ENCODE measurements at places on chromosomes 13 and 19. TPM values are rescaled to one million over a fixed set of nuclear protein-coding genes. Genes with fewer than 3 reads are reported as not detected.
A peak's percentile ranks its signal among the peaks of the same experiment; 100 is the strongest.

DNA sequence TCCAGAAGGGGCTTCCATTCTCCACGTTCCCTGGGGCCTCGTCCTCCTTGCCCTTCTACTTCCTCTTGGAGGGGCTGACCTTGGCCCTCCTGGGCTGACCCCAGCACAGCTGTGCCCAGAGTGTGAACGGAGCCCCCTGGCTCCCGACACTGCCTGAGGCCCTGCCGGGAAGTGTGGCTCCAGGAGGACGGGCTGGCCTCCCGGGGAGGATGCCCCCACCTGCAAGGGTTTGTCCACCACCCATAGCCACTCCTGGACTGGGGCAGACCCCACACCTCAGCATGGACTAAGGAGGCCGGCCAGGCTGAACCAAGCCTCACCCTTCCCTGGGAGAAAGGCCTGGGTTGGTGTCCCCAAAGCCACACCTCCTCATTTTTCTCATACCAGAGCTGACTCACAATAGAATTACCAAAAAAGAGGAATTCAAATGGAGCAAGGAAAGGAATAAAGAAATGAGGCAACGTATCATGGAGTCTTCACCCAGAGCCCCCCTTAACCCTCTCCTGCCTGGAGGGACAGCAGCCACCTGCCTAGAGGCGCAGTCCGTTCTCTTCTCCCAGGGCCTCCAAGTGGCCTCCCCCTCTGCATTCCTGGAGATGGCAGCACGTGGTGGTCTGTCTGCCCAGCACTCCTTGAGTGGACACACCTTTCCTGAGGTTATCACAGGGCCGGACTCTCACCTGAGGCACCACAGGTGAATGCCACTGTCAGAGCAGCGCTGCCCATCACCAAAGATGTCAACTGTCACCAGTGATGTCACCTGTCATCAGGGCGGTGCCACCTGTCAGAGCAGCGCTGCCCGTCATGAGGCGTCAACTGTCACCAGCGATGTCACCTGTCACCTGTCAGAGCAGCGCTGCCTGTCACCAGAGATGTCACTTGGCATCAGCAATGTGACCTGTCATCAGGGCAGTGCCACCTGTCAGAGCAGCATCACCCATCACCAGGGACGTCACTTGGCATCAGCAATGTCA is 3.1 kb upstream of the C13orf46 start:
- peaks cover 9% of the 10 kb centered on the region for H3K36me3 ChIP-seq
- DNase-seq, result no peak
- H3K4me1 ChIP-seq, result peaks cover 1% of the 10 kb centered on the region
- no peak overlapping the region for H3K4me3 ChIP-seq
- H3K27me3 ChIP-seq, result no peaks in the 10 kb centered on the region

Gene SMIM7
- total RNA-seq, result 63.6 TPM

GRCh38 chr13:30700364-30700763 is 35.0 kb upstream of the ALOX5AP start:
- no peak for DNase-seq
- H3K36me3 ChIP-seq, result no peaks in the 10 kb centered on the region
- H3K4me1 ChIP-seq, result peaks cover 24% of the 10 kb centered on the region
- H3K27me3 ChIP-seq, result peaks cover 37% of the 10 kb centered on the region
- no peak overlapping the region for H3K4me3 ChIP-seq

DNA sequence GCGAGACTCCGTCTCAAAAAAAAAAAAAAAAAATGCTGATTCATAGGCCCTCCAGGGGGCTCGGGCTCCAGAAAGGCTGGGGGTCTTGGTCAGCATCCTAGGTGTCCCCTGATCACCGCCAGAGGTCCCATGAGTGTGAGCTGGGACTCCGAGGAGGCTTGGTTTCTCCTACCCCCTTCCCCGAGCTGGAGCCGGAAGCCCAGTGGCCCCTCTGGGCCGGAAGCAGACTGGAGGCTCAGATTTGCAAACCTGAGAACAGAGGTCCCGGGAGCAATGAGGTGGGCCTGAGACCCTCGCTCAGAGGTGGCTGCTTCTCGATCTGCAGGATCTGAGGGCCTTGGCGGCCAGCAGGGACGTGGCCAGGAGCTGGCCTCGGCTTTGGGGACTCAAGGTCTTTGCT is 41.5 kb downstream of the EFNA2 start:
- no peaks in the 10 kb centered on the region for H3K36me3 ChIP-seq
- no peak overlapping the region for H3K27ac ChIP-seq
- no peaks in the 10 kb centered on the region for H3K4me1 ChIP-seq
- no peak for DNase-seq
- no peak overlapping the region for H3K4me3 ChIP-seq
- peaks cover 29% of the 10 kb centered on the region for H3K27me3 ChIP-seq

- no peak overlapping the region for H3K27ac ChIP-seq
- H3K27me3 ChIP-seq, result peaks cover 6% of the 10 kb centered on the region
- H3K4me1 ChIP-seq, result no peaks in the 10 kb centered on the region
- no peak for DNase-seq
- no peaks in the 10 kb centered on the region for H3K36me3 ChIP-seq
- no peak overlapping the region for H3K4me3 ChIP-seq
Measured at GRCh38 chr13:106455190-106455589, 80.3 kb downstream of the EFNB2 start.

DNA sequence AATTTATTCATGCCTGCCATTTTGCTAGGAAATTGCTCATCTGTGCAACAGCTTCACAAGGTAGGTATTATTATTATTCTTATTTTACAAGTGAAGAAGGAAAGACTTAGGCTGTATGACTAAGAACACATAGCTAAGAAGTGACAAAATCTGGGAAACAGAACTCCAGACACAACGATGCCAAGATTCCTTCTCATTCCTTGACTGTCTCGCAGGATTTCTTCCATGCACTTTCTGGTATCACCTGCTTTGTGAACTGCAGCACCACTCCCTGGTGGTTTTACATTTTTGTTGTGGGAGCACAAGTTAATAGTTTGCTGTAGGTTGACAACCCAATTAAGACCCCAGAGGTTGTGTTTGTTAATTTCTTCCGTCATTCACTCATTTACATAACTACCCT is 188.5 kb downstream of the LACC1 start:
- no peak overlapping the region for H3K27ac ChIP-seq
- H3K36me3 ChIP-seq, result no peaks in the 10 kb centered on the region
- no peak for DNase-seq
- H3K27me3 ChIP-seq, result peaks cover 6% of the 10 kb centered on the region

- no peak overlapping the region for H3K27ac ChIP-seq
- H3K4me1 ChIP-seq, result peaks cover 48% of the 10 kb centered on the region
- peaks cover 23% of the 10 kb centered on the region for H3K36me3 ChIP-seq
Measured at GRCh38 chr19:5973376-5973775, 4.6 kb downstream of the RANBP3 start.

DNA sequence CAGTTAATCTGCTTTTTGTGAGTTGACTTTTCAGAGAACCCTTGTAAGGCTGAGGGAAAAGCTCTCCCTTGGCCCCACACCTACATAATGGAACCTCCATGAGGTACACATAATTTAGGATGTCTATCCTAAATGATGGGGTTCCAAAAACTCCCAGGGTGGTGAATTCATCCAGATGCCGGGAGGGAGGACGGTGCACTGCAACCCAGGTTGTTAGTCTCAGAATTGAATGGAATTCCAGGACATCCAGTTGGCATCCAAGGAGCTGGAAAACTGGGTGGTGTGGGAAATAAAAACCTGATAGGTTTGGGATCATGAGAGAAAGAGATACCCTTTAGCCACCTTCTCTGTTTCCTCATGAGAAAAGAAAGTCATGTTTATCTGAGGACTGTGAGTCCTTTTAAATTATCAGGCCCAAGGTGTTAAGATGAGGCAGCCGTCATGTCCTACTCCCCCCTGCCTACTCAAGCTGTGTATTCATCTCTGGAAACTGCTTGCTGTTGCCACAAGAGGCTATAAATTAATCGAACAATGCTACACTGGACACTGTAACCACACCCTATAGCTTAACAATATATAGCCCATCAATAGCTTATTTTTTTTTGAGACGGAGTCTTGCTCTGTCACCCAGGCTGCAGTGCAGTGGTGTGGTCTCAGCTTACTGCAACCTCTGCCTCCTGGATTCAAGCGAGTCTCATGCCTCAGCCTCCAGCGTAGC is 49.5 kb downstream of the C13orf46 start:
- no peak overlapping the region for H3K27ac ChIP-seq
- no peaks in the 10 kb centered on the region for H3K4me1 ChIP-seq
- DNase-seq, result no peak
- H3K4me3 ChIP-seq, result no peak overlapping the region
- peaks cover 43% of the 10 kb centered on the region for H3K27me3 ChIP-seq

DNA sequence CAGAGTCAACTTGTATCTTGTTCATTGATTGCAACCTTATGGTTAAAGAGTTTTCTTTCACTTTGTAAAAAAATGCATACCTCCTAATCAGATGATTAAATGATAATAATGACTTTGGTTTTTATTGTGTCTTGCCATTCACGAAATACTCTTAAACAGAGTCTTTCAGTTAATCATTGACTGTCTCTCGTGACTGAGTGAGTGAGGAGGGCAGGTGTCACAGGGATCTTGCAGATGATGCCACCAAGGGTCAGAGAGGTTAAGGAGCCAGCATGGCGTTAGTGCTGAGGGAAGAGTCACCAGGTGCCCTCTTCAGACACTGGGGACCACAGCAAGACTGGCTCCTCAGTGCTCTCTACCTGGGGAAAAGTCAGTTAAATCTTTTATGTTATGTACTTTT is 8.0 kb downstream of the GPATCH1 start:
- DNase-seq, result no peak
- H3K36me3 ChIP-seq, result peaks cover 13% of the 10 kb centered on the region
- H3K4me1 ChIP-seq, result peaks cover 1% of the 10 kb centered on the region

- no peak overlapping the region for H3K27ac ChIP-seq
- no peak for DNase-seq
- no peaks in the 10 kb centered on the region for H3K27me3 ChIP-seq
- no peaks in the 10 kb centered on the region for H3K36me3 ChIP-seq
- H3K4me1 ChIP-seq, result no peaks in the 10 kb centered on the region
Measured at GRCh38 chr13:90091611-90092010, 1255.9 kb upstream of the MIR17HG start.

Gene KLK12
- not detected for total RNA-seq

DNA sequence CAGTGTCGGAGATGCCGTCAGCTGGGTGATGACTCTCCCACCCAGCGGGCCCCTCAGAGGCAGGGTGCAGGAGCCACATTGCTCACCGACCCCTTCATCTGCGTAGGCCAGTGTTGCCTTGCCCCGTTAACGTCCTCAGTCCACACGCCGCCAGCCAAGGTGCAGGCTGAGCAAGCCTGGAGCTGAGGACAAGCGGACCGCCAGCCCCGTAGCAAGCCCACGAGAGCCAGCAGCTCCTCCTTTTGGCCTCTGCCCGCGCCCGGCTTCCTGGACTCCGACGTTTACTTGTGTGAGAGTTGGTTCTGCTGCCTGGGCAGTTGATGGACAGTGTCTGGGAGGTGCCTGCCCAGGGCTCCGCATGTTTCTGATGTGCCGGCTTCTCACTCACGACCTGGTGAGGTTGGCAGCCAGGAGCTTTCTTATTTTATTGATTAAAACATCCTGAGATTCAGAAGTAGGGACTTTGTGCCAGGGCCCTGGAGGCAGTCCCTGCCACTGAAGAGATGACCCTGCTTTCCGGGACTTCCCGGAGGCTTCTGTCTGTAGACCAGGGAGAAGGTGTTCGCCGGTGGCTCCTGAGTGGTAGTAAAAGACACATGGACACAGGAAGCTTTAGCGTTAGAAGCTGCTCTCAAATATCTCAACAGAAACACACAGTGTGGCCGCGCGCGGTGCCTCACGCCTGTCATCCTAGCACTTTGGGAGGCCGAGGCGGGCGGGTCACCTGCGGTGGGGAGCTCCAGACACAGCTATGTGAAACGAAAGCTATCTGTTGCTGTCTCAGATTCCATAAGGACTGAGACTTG is 5.8 kb downstream of the DAZAP1 start:
- H3K4me1 ChIP-seq, result peaks cover 38% of the 10 kb centered on the region
- peak overlapping the region; percentile 42 for H3K27ac ChIP-seq
- H3K27me3 ChIP-seq, result no peaks in the 10 kb centered on the region
- no peak for DNase-seq
- peaks cover 21% of the 10 kb centered on the region for H3K36me3 ChIP-seq

DNA sequence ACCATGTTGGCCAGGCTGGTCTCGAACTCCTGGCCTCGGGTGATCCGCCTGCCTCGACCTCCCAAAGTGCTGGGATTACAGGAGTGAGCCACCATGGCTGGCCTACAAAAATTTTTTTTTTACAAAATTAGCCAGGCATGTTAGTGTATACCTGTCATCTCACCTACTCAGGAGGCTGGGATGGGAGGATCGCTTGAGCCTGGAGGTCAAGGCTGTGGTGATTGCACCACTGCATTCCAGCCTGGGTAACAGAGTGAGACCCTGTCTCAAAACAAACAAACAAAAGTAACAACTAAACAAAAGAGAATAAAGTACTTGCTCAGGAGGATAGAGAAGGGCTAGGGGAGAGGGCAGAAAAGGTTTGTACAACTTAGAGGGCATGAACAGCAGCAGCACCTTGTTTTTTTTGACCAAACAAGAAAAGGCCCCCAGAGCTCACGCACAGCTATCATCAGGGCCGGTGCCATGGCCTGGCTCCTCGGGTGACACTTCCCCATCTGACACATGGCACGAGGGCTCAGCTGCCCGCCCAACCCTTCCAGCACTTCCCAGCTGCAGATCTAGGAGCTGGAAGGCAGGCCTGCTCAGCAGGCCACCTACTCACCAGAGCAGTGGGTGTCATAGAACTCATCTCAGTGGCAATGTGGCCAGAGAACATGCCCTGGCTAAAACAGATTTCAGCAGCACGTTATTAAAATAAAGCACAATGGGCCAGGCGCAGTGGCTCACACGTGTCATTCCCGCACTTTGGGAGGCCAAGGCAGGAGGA is 8.6 kb upstream of the SLC7A9 start:
- no peak overlapping the region for H3K4me3 ChIP-seq
- no peak for DNase-seq
- H3K36me3 ChIP-seq, result no peaks in the 10 kb centered on the region
- peaks cover 6% of the 10 kb centered on the region for H3K4me1 ChIP-seq
- no peaks in the 10 kb centered on the region for H3K27me3 ChIP-seq

Gene TICAM1
- total RNA-seq, result 14.3 TPM

DNA sequence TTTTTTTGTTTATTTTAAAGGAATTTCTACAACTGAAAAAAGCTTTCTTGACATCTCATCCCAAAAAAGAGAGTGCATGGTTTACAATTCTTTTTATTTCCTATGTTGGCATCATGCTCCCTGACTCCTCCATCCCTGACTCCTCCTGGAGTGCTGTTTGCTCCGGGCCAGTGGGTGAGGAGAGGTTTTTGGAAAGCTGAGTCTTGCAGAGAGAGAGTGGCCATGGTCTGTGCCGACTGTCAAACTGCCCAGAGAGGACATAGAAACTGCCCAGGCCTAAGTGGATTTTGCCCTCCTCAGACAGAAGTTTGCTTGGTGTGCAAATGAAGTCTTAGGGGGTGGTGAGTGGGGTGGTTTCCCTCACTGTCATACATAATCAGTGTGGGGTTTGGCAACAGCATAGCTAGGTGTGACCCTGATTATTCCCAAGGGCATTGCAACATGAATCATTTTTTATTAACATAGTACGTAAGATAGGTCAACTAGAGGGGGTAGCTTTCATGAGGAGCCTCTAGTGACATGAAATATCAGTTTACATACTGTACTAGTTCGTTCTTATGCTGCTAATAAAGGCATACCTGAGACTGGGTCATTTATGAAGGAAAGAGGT is 179.8 kb upstream of the UBL3 start:
- no peak for DNase-seq
- no peak overlapping the region for H3K4me3 ChIP-seq
- no peak overlapping the region for H3K27ac ChIP-seq
- no peaks in the 10 kb centered on the region for H3K36me3 ChIP-seq
- peaks cover 10% of the 10 kb centered on the region for H3K27me3 ChIP-seq

Measured in activated naive CD8-positive, alpha-beta T cell treated with anti-CD3 and anti-CD28 coated beads, Interleukin-2, amount 10 ng/mL, durations not matched to agents 7 days and 5 days (primary cell).